ELF-1 (cell line): ENCODE measurements at places on chromosomes 1 and 21.
A peak's percentile ranks its signal among the peaks of the same experiment; 100 is the strongest.

GRCh38 chr21:43727519-43728153 is 8.7 kb downstream of the PDXK start:
- no peak for DNase-seq

- no peak for DNase-seq
These were observed 56.6 kb downstream of the NCF2 start for GRCh38 chr1:183533617-183534174.

GRCh38 chr21:46421191-46421750 is 37.4 kb upstream of the DIP2A start:
- no peak for DNase-seq

GRCh38 chr1:227397354-227397978 is 79.2 kb upstream of the CDC42BPA start:
- no peak for DNase-seq

DNA sequence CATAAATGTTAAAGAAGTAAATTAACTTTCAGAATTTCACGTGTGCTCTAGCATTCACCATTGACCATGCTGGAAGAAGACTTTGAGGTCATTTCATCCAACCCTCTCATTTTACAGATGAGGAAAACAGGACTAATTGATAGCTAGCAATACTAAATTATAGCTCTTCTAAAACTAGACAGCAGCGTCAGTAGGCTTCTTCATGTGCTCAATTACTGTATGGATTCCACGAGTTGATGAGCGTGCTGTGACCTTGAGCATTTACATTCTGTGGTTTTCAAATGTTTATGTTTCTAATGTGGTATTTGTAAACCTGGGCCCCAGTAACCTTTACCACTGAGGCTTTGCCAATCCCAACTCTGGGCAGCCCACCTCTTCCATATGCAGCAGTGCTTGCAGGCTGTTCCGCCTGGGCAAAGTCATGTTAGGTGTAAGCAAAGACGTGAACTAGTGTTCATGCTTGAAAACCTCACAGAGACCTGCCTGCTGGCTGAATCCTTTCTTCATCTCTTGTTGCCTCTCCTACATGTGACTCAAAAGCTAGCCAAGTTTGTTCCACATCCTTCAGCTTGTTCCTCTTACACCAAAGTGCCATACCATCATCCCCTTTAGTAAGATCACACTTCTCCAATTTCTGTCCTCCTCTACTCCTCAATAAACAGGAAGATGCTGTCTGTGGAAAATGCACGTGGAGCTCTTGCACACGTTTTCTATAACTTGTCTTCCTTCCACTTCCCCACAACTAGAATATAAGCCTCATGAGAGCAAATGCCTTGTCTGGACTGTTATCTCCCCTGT is 17.2 kb downstream of the KCNJ15 start:
- DNase-seq, result no peak

- no peak for DNase-seq
These were observed 98.7 kb upstream of the PRMT6 start for GRCh38 chr1:106957795-106958194.

GRCh38 chr1:155859881-155860871 is 809 bp downstream of the SYT11 start:
- DNase-seq, result peak; percentile 27

GRCh38 chr1:50929376-50929958 is 30.6 kb downstream of the FAF1 start:
- no peak for DNase-seq

- DNase-seq, result no peak
These were observed 17.4 kb upstream of the KCNAB2 start for GRCh38 chr1:6028042-6028850.

GRCh38 chr21:35573472-35574374 is 486.6 kb downstream of the SETD4 start:
- no peak for DNase-seq

GRCh38 chr1:108847494-108847893 is 9.4 kb downstream of the AKNAD1 start:
- DNase-seq, result no peak

- DNase-seq, result no peak
These were observed 10.2 kb upstream of the KIAA1614 start for GRCh38 chr1:180902541-180902940.

DNA sequence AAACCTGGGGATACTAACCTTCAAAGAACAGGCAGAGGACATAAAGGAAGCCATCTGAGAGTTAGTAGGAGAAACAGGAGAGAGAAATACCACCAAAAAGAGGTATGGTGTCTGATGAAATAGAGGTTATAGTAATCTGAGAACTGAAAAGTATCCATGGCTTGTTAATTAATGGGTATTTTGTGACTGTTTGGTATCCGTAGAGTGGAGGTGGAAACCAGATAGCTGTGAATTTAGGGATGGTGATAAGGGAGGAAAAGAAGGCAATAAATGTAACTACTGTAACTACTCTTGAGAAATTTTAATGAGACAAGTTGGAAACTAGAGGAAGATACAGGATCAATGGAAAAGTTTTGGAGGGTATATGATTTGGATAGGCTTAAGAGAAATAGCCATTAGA is 27.5 kb downstream of the PRKAA2 start:
- no peak for DNase-seq

DNA sequence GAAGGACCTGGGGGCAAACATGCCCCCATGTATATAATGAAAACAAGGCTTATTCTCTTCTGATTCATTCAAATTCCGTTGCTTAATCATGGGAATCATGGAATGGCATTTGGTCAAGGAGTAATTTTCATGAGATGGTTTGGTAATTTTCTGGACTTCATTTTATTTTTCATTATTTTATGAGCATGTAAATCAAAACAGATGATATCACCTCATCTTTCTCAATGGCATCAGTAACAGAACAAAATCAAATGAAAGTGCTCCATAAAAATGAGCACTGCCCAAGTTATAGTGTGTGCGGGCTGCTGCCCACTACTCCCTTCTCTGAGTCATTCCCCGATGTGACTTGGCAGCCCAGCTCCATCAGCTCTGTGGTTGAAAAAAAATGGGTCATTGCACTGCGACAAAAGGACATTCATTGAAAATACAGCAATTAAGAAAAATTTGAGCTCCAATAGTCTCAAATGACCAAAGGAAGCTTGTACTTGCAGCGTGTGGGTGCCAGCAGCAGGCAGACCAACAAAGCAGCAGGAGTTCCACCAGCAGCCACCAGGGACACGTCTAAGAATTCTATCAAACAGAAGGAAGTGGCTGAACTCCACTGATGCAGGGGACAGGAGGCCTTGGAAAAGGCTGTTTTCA is 84.3 kb upstream of the VAV3 start:
- DNase-seq, result peak; percentile 42

DNA sequence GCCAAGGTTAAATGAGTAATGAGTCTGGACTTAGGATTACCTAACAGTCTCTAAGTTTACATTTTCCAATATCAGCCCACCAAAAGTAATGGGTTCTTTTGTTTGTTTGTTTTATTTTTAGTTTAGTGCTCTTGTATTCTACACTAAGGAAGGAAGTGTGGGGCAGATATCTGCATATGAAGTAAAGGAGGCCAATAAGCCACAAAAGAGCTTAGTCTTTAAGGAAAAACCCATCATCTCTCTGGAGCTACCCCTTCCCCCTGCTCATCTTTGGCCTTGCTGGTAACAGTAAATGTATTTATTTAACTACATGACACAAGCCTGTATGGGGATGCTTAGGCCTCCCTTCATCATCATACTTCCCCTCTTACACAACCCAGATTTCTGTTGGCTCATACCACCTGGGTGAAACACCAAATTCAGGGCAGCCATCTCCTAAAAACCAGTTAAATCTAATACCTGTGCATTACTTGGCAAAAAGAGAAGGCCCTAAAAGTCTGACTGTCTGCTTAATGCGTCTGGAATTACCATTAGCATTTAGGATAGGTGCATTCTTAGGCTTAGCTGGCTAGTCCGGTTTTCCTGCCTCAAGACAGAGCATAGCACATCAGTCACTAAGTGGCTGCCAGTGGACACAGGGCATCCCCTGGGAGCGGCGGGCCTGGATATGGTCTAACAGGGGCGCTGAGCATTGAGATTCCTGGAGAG is 96.8 kb upstream of the ADGRL2 start:
- peak; percentile 90 for DNase-seq

DNA sequence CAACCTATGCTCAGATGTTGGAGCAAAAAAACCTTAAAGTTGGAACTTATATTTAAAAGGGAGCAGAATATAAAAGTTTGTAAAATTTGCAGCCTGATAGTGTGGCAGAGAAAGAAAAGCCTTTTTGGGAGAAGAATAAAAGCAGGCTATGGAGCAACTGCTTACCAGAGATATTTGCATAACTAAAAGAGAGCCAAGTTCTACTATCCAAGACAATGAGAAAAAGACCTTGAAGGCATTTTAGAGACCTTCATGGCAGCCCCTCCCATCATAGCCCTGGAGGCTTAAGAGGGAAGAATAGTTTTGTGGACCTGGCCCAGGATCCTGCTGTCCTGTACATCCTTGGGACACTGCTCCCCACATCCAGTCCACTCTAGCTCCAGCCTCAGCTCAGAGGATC is 312.5 kb upstream of the ZRANB2 start:
- DNase-seq, result peak; percentile 40

GRCh38 chr1:20614131-20614579 is 19.1 kb upstream of the PINK1 start:
- no peak for DNase-seq

GRCh38 chr1:48572646-48573258 is 100.7 kb upstream of the SPATA6 start:
- peak; percentile 89 for DNase-seq

GRCh38 chr1:151820940-151821339 is 10.7 kb downstream of the RORC start:
- DNase-seq, result no peak

- no peak for DNase-seq
These were observed 1.4 kb downstream of the PTBP2 start for GRCh38 chr1:96722958-96723357.

DNA sequence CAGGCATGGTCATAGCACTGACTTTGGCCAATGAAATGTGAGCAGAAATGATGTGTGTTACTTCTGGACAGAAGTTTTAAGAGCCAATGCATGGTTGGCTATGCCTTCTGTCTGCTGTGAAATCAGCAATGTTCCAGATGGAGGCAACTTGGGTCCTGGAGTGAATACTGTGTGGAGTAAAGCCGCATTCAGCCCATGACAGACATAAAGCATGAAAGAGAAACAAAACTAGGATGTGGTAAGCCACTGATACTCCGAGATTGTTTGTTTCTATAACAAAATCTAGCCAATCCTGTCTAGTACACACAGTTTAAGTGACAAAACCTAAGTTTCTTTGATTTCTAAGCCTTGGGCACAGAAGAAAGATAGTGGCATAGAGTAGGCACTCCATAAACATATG is 47.1 kb upstream of the ARHGAP29 start:
- no peak for DNase-seq

DNA sequence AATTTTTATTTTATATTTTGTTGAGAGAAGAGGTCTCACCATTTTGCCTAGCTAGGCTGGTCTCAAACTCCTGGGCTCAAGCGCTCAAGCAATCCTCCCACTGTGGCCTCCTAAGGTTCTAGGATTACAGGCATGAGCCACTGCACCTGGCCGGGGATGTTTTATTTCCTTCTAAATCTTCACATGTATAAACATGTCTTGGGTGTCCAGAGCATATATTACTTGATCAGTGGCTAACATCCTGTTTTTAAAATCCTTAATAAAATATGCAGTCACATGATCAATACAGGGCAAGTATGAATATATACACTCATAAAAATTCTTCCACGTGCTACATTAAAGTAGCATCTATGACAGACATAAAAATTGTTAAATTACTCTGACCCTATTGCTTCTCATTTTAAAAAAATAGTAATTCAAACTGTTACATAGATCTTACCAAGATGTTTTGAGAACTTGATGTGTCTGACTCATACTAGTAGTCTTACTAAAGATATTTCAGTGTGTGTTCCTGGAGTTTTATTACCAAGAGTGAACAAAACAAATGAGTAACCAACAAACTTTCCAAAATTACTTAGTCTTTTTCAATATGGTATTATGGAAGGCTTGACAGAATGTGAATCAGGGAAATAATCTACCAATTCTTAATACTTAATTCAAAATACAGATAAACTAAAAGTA is 222.5 kb downstream of the SLC45A1 start:
- DNase-seq, result no peak

DNA sequence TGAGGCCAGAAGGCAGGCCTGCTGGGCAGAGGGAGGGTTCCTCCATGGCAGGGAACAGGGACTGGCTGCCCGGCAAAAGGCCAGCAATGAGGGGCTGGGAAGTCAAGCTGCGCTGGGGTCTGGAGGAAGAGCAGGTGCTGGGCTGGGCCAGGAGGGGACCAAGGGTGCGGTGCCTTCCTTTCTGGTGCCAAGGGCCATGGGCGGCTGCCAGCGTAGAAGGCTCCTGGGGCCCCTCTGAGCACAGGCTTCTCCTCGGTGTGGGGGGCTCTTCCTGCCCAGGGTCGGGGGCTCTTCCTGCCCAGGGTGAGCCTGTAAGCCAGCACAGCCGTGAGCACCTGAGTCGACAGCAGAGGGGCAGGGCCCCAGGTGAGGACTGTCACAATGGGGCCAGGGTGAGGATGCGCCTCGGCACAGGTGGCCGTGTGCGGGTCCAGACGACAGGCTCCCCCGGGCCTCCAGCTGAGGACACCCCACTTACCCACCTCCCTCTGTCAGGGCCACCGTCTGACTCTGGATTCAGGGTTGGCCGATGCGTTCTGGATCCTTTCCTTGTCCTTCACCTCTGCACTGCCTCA is 10.7 kb upstream of the DNMT3L start:
- no peak for DNase-seq

GRCh38 chr1:6272868-6273267 is 12.0 kb upstream of the GPR153 start:
- DNase-seq, result peak; percentile 35

DNA sequence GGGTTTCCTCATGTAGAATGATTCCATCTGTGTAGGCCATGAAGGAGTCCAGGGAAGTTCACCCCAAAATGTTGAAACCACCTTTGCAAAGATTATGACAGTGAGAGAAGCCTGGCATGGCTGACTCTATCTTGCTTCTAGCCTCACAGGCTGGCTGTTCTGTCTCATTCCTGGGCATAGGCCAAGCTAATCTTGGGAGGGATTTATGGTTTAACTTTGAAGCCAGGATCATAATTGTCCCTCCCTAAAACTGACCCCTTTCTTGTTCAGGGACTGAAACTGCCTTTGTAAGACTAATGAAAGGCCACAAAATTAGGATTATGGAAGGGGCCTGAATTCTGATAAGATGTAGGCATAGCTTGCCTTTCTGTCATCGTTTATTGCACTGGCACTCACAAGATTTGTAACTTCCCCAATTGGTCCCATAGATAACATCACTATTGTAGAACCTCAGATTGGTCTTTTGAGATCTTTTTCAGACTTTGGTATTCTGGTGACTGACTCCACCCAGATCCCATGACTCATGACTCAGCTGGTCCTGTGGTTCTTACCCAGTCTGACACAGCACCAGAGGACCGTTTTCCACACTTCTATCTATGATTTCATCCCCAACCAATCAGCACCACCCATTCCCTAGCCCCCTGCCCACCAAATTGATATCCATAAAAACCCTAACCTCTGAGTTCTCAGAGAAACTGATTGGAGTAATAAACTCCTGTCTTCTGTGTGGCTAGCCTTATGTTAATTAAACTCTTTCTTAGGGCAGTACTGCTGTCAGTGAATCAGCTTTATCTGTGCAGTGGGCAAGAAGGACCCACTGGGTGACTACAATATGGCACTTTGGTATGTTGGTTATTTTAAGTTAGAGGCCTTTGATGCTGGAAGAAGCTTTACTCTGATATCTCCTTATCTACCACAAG is 13.6 kb upstream of the LAMTOR5 start:
- DNase-seq, result no peak
